ENCODE measurements at places on chromosomes 4 and X. TPM values are rescaled to one million over a fixed set of nuclear protein-coding genes. Genes with fewer than 3 reads are reported as not detected.

Gene FREM3
- not detected for total RNA-seq

- no peak for DNase-seq
These were observed 18.4 kb upstream of the LDB2 start for GRCh38 chr4:16916719-16917337.

GRCh38 chr4:144716778-144717177, 70.8 kb downstream of the HHIP start:
- DNase-seq = peak; percentile 58

GRCh38 chrX:73400136-73400748, 46.6 kb upstream of the CDX4 start:
- DNase-seq = no peak

DNA sequence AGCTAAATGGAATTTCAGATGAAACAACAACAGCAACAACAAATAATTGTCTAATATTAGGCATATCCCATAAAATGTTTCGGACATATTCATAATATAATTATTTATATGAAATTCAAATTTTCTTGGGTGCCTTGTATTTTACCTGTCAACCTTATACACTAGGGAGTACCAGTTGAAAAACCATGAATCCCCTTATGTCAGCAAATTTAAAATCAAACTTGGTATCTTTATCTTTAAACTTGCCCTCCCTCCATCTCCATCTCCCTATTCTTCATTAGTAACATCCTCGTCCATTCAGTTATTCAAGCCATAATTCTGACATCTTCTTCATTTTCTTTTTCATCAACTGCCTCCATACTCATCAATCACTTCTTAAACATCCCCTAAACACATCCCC, 974.5 kb upstream of the HS3ST1 start:
- DNase-seq = no peak

DNA sequence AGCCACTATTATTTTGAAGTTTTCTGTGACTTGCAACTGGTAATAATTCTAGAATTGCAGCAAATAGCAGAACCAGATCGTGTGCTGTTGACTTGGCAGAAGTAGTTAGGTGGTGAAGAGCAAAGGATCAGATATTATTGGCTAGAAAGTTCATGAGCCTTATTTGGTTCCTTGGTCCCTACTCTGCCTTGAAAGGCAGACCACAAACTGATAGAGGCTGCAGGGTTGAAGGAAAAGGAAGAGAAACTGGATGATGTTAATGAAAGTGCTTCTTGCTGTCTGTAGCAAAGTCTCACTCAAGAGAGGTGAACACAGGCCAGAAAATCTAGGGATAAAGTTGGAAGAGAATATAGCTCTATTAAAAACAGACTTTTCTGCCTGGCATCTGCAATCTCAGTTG, 41.2 kb upstream of the RNF150 start:
- no peak for DNase-seq

Gene SSX2B
- not detected for total RNA-seq

Gene TSC22D3
- 9.9 TPM for total RNA-seq

Gene UPF3B
- 0.54 TPM for total RNA-seq

Gene SCRG1
- total RNA-seq = under 0.01 TPM

Gene ABLIM2
- total RNA-seq = under 0.01 TPM

Measured in IMR-90 (cell line).